Karpas-422 (cell line): ENCODE measurements at places on chromosomes 7 and 10. TPM values are rescaled to one million over a fixed set of nuclear protein-coding genes. Genes with fewer than 3 reads are reported as not detected.

DNA sequence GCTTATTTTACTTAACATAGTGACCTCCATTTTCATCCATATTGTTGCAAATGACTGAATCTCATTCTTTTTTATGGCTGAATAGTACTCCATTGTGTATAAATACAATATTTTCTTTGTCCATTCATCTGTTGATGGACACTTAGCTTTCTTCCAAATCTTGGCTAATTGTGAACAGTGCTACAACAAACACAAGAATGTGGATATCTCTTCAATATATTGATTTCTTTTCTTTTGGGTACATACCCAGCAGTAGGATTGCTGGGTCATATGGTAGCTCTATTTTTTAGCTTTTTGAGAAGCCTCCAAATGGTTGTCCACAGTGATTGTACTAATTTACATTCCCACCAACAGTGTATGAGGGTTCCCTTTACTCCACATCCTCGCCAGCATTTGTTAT is 58.0 kb downstream of the CREB5 start:
- H3K36me3 ChIP-seq = no peaks in the 10 kb centered on the region
- H3K4me1 ChIP-seq = no peaks in the 10 kb centered on the region
- no peak overlapping the region for H3K4me3 ChIP-seq
- DNase-seq = no peak
- no peak overlapping the region for H3K27ac ChIP-seq
- H3K27me3 ChIP-seq = no peaks in the 10 kb centered on the region

DNA sequence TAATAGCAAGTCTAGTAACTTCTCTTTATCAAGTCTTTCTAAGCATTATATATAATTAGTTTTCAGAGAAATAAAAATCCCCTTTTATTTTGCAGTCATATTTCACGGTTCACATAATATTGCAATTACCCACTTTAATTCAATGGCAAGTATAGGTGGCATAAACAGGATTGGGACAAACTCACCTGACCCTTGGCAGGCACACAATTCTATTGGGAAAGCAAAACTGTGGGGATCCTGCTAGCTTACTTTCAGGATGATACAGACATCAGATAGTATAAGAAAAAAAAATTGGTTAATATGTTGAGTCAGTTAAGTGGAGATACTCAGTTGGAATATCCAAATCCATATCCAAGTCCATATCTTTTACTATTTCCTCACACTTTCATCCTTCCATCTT is 294.8 kb downstream of the SNX13 start:
- no peak overlapping the region for H3K27ac ChIP-seq
- no peak overlapping the region for H3K4me3 ChIP-seq
- DNase-seq = no peak
- no peaks in the 10 kb centered on the region for H3K36me3 ChIP-seq

DNA sequence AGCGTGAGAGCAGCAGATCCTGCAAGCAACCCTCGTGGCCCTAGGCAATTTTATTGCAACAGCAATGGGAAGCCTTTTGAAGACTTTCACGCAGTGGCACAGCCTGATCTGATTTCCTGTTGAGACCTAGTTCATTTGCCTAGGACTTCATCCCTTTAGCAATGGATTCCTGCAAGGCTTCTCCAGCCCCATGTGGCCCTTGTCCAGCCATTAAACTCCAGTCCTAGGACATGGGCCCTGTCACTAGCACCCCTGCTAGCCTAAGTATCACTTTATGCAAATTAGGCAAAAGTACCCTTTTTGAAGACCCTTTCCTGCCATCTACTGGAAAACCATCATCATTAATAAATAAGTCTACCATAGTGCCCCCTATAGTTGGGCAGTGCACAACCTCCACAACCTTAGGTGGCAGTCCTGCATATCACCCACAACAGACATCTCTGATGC is 379.4 kb downstream of the GALNT17 start:
- no peaks in the 10 kb centered on the region for H3K36me3 ChIP-seq
- H3K4me3 ChIP-seq = no peak overlapping the region
- H3K27me3 ChIP-seq = no peaks in the 10 kb centered on the region
- no peaks in the 10 kb centered on the region for H3K4me1 ChIP-seq

DNA sequence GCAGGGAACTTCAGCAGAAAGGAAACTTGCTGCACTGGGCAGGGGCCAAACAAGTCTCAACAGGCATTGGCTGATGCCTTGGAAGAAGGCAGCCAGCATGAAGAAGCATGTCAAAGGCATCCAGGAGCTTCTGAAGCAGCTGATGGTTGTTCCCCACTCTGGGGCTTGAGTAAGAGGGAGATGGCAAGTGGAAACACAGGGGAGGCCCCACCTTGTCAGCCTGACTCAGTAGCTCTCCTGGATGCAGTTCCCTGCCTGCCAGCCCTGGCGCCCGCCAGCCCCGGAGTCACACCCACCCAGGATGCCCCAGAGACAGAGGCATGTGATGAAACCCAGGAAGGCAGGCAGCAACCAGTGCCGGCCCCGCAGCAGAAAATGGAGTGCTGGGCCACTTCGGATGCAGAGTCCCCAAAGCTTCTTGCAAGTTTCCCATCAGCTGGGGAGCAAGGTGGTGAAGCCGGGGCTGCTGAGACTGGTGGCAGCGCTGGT is 96.5 kb downstream of the TACC2 start:
- no peak overlapping the region for H3K4me3 ChIP-seq
- H3K4me1 ChIP-seq = no peaks in the 10 kb centered on the region
- H3K27ac ChIP-seq = no peak overlapping the region
- H3K27me3 ChIP-seq = no peaks in the 10 kb centered on the region

Gene MSMB
- total RNA-seq = not detected in 2 replicates

DNA sequence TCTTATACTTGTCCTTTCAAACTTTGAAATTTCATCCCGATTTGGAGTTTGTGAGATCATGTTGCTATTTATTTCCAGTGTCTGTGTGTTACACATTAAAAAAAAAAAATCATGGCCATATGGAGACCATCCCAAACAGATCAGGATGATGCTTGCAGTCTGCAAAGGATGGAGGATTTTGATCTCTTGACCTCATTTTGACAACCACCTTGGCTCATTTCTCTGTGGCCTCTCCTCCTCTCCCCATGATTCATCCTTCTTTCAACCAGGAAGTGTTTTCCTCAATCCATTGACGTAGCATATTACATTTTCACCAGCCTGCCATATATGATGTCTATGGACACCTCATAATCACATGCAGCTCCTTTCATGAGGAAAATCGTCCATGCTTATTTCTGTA is 68.9 kb upstream of the INSYN2A start:
- H3K36me3 ChIP-seq = no peaks in the 10 kb centered on the region
- H3K4me1 ChIP-seq = no peaks in the 10 kb centered on the region

DNA sequence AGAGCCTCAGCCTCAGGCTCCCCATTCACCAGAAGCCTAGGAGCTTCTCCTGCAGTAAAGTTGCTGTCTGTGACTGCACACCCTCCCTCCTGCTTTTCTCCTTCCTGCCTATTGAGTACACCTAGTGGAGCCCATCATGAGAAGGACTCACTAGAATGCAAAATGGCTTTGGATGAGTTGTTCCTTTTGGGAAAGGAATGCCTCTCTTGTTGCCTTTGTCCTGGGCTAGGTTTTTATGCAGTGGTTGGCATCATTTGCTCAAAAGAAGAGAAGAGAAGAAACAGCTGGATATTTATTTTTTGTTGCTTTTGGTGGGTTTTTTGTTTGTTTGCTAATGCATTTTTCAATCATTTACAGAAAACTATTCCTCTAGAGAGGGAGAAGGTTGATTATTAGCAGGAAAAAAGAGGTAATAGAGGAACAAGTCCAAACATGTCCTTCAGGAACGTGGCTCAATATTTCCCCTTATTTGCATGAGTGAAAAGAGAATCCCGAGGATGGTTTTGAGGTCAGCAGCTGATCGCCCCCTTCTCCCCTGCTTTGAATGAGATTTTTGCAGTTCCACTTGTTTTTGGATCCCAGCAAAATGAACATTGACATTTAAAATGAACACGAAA is 369.9 kb upstream of the NRP1 start:
- no peak overlapping the region for H3K4me3 ChIP-seq
- no peak for DNase-seq
- H3K36me3 ChIP-seq = no peaks in the 10 kb centered on the region
- H3K27me3 ChIP-seq = no peaks in the 10 kb centered on the region
- H3K27ac ChIP-seq = no peak overlapping the region
- H3K4me1 ChIP-seq = no peaks in the 10 kb centered on the region

- no peak overlapping the region for H3K4me3 ChIP-seq
- H3K36me3 ChIP-seq = no peaks in the 10 kb centered on the region
- no peak for DNase-seq
- H3K4me1 ChIP-seq = peaks cover 3% of the 10 kb centered on the region; the same call in 1 of the 2 replicates
Observed at GRCh38 chr7:73969991-73970390, 58.0 kb upstream of the ELN start.

Gene MMP21
- not detected in 2 replicates for total RNA-seq

- H3K4me1 ChIP-seq = peaks cover 2% of the 10 kb centered on the region; the same call in 1 of the 2 replicates
- H3K27me3 ChIP-seq = no peaks in the 10 kb centered on the region
- no peak overlapping the region for H3K27ac ChIP-seq
- no peaks in the 10 kb centered on the region for H3K36me3 ChIP-seq
Observed at GRCh38 chr7:17307000-17307399, 8.5 kb downstream of the AHR start.

DNA sequence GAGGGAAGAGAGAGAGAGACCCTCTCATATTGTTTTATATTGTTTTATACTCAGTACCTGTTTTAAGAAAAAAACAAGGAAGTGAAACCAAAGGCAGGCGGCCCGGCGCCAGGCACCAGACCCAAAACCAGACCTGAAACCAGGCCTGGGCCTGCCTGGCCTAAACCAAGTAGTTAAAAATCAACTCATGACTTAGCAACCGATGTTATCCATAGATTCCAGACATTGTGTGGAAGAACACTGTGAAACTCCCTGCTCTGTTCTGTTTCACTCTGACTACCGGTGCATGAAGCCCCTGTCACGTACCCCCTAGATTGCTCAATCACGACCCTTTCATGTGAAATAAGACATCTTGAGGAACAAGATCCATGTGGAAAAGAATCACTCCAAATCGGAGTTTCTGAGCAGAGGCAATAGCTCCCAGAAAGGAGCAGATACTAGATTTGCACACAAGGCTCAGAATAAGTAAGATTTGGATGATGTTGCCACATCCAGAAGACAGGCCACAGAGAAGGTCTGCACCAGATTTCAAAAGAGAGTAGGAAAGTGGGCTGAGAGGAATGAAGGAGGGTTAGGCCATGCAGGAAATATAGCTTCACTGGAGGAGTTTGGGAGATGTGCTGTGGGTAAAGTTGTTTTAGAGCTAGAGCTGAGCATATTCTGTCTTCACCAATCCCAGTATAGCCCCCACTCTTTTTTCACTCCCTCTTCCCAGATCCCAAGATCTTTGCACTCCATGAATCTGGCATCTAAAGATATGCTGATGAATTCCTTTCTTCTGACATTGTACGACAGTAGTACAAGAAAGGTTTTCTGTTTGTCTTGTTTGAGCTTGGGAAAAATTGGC is 8.8 kb upstream of the ZNF248 start:
- H3K4me1 ChIP-seq = peaks cover 10% of the 10 kb centered on the region
- no peaks in the 10 kb centered on the region for H3K36me3 ChIP-seq
- no peak overlapping the region for H3K27ac ChIP-seq
- H3K27me3 ChIP-seq = no peaks in the 10 kb centered on the region

DNA sequence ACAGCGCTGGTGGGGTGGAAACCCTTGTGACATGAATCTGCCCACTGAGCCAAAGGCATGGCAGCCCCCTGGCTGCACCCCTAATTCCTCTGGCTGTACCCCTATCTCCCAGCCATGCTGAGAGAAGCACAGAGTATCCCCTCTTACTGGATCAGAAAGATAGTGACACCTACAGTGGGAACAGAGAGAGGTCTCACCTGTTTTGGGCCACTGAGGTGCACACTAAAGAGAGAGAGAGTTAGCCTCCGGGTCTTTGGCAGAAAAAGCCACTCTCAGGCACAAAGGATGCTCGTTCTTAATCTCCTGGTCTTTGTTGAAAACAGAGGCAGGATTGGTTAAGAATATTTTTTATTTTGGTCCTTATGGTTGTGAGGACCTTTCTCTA is 11.3 kb downstream of the TSPAN14 start:
- no peak overlapping the region for H3K4me3 ChIP-seq
- DNase-seq = no peak
- no peak overlapping the region for H3K27ac ChIP-seq
- no peaks in the 10 kb centered on the region for H3K27me3 ChIP-seq
- H3K36me3 ChIP-seq = no peaks in the 10 kb centered on the region
- H3K4me1 ChIP-seq = peaks cover 16% of the 10 kb centered on the region
